ENCODE measurements at places on chromosomes 16 and 17. TPM values are rescaled to one million over a fixed set of nuclear protein-coding genes. Genes with fewer than 3 reads are reported as not detected.

DNA sequence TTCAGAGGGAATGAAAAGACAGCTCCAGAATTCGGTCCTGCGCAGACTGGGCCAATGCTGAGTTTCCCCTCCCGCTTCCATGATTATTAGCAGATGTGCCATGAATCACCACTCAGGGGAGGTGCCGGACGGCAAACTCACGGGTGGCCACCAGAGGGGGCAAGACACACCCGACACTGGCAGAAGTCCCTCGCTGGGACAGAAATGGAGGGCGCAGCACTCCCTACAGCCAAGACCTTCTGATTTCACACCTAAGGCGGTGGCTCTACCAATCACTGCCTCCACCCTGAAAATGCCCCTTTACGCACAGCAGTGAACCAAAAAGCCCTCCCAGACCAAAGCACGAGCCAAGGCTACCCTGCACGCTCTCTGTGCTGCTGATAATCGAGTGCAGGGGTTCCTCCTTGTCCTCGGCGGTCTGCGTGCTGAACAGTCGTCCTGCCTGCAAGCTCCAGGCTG is 26.8 kb downstream of the TRAP1 start:
- no peak overlapping the region for H3K4me3 ChIP-seq
- H3K4me1 ChIP-seq = peaks cover 10% of the 10 kb centered on the region
- H3K36me3 ChIP-seq = peaks cover 27% of the 10 kb centered on the region
- H3K27ac ChIP-seq = no peak overlapping the region
- peak; percentile 71 for DNase-seq

DNA sequence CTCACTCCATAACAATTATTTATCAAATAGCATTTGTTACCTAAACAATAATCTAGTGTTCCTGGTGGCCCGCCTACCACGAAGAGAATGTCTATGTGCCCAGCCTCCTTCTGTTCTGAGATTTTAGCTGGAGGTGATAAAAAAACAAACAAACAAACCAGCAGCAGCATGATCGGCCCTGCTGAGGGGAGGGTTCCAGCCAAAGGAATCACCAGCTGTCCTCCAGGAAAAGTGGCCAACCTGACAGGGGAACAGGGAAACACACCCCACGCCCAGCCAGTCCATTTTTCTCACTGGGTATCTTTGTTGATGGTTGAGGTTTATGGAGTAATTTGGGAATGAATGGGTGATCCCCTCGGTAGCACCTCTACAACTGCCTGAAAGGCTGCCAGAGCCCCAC is 203.0 kb upstream of the DYNLRB2 start:
- H3K4me3 ChIP-seq = no peak overlapping the region
- no peaks in the 10 kb centered on the region for H3K27me3 ChIP-seq
- H3K4me1 ChIP-seq = no peaks in the 10 kb centered on the region
- H3K36me3 ChIP-seq = no peaks in the 10 kb centered on the region
- DNase-seq = no peak

- H3K27ac ChIP-seq = no peak overlapping the region
- H3K27me3 ChIP-seq = no peaks in the 10 kb centered on the region
- no peak overlapping the region for H3K4me3 ChIP-seq
- peaks cover 78% of the 10 kb centered on the region for H3K4me1 ChIP-seq
- peaks cover 21% of the 10 kb centered on the region for H3K36me3 ChIP-seq
These were observed 133.3 kb downstream of the ZNF778 start for GRCh38 chr16:89350701-89351380.

Gene SLC16A11
- 1.4 TPM for total RNA-seq

DNA sequence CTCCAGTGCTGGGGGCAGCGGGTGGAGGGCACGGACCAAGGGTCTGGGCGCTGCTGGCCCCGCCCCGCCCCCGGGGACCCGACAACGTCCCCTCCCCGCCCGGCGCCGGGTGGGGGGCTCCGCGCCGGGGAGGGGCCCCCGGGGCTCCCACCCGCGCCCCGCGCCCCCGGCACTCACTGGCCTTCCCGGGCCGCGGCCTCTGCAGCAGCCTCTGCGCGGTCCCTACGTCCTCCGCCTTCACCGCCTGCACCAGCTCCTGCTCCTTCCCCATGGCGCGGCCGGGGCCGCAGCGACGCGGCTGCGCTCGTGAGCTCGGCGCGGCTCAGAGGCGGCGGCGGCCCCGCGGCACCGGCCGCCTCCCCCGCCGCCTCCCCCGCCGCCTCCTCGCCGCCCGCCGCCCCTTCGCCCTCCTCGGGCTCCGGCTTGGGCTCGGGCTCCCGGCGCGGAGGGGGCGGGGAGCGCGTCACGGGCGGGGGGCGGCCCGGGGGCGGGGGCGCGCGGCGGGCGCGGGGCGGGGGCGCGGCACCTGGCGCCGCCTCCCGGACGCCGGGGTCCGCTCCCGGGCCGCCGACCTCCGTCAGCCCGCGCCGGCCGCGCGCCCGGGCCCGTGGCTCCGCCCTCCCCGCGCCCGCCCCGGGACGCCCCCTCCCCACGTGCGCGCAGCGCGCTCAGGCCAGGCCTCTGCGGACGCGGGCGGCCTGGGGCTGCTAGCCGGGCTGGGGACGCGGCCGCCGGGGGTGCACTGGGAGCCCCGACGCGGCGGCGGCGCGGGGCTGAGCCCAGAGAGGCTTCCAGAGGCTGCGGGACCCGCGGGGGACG is at the start of gene CASKIN1:
Gene CASKIN1, minus strand, starts transcription at position 444 of the 819 bp plus-strand sequence. Its CDS starts 173 bp downstream, at position 271.
- no peak within 1 kb of the TSS for H3K4me3 ChIP-seq
- H3K27ac ChIP-seq = no peak within 1 kb of the TSS
- DNase-seq = peak; percentile 58
- no peaks in the 10 kb centered on the region for H3K36me3 ChIP-seq

GRCh38 chr16:83819361-83819760 is 11.6 kb downstream of the HSBP1 start:
- H3K4me3 ChIP-seq = no peak overlapping the region
- H3K27ac ChIP-seq = no peak overlapping the region
- H3K4me1 ChIP-seq = no peaks in the 10 kb centered on the region
